Stimulated activated CD8-positive, alpha-beta memory T cell treated with anti-CD3 and anti-CD28 coated beads, Interleukin-4, amount 100 ng/mL, for 1 hour (primary cell): ENCODE measurements at places on chromosomes 3 and 15.

DNA sequence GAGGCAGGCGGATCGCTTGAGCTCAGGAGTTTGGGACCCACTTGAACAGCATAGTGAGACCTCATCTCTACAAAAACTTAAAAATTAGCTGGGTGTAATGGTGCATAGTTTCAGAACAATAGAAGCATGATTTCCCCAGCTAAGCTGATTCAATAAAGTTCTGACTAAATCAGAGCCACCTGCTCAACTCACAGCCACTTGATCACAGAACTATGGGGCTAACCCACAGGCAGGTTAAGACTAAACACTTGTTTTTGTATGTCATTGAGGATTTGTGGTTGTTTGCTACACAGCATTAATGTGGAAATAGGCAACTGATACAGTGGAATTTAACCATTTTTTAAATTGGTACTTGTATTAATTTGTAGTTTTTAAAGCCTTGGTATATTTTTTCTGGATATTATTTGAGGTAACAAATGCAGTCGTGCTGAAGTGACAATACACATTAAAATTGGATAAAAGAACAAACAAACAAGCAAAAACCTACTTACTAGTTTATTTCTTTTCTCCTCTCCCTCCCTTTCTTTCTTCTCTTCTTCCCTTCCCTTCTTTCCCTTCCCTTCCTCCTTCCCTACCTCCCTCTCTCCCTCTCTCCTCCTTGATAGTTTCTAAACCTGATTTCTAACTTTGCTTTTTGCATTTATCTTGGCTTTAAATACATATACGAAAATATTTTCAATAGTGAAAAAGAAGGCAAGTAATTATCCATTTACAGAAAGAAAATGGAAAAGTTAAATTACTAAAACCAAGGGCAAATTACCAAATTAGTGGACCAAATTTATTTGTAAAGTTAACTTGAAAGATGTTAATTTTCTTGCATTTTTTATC lies 32.1 kb downstream of the OXSM start:
- DNase-seq, result no peak

DNA sequence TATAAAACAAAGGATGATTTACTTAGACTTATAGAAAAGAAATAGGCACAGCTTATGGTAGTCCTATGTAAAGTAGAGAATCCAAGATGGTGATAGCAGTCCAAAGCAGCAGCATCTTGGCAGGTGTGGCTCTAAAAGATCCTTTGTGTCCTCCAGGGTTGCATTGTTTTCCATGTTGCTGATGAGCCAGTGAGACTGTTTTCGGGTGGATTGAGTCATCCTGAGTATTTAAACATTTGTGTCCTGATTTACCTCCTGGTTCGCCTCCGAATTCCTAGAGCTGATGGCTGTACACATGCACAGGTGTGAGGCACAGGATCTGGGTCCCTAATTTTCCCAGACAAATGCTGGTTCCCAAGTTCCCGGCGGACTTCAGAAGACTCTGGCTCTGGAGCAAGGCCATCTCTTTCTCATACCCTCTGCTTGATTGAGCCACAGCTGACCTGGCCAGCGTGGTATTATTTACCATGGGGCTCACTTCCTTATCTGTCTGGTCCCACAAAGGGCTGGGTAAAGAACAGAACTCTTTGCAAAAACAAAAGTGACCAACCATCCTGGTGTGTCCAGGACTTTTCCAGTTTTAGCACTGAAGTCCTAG lies 51.0 kb downstream of the ARNT2 start:
- no peak for DNase-seq

GRCh38 chr15:94235646-94236045 lies 4.3 kb downstream of the MCTP2 start:
- DNase-seq, result no peak

- DNase-seq, result no peak
Measured at GRCh38 chr15:66145726-66146182, 107.8 kb downstream of the MEGF11 start.

GRCh38 chr15:58597943-58598828 lies 151.3 kb downstream of the ADAM10 start:
- no peak for DNase-seq

DNA sequence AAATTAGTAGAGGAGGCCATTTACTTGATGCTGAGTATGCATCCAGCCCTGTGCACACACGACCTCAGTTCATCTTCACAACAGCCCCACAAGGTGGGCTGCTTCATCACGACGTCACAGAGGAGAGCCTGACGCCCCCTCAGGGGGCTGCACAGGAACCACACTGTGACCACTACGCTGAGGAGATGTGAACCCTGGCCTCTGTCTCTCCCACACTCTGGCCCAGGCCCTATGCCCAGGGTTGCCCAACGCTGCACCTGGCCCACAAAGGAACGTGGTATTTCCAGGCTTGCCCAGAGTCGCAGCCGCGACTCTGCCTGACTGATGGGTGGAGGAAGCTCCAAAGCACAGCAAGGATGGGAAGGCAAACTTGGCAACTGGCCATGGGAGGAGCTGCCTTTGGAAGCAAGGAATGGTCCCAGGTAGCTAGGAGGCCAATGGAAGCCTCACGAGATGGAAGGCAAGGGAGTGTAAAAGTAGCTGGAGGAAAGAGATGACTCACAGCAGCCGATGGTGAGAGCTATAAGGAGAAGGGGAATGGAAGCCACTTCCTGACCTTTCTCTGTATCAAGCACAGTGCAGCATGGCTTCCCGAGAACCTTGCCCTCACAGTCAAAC lies 226.0 kb downstream of the KLF13 start:
- DNase-seq, result no peak

- DNase-seq, result no peak
Measured at GRCh38 chr3:29065211-29065785, 215.6 kb upstream of the RBMS3 start.

GRCh38 chr3:127491909-127492308 lies 98.6 kb downstream of the TPRA1 start:
- DNase-seq, result no peak

GRCh38 chr3:117726776-117727175 lies 1017.2 kb downstream of the TUSC7 start:
- DNase-seq, result no peak
